ENCODE measurements at places on chromosomes 16 and 17.

DNA sequence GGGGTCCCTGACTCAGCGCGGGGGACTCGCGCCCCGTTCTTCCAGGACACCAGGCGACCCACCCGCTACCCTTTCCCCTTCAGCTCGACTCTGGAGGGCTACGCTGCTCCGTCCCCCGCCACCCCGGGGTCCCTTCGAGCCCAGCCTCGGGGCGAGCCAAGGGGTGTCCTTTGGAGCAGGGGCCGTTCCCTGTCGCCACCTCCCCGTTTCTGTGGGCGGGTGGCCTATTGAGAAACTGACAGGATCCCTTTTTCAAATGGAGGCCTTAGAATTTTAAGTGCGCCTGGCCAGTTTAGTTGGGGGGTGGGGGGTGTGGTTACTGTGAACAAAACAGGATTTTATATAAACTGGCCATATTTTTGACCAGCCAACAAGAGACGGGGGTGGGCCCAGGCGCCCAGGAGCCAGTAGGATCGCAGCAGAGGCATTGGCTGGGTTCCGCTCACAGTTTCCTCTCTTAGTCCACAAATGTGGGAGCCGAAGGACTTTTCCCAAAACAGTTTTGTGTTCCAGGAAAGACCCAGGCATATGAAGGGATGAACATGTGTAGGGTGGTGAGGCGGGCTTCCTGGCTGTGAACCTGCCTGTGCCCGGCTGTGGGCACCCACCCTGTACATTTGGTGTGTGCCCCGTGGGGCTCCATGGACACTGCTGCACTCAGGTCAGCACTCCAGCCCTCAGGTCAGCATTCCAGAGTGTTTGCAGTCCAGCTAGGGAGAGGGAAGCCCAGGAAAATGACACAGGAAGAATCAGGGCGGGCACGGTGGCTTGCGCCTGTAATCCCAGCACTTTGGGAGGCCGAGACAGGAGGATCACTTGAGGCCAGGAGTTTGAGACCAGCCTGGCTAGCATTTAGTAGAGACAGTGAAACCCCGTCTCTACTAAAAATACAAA lies 722 bp upstream of the TIMP2 start:
- DNase-seq = peak; percentile 89

DNA sequence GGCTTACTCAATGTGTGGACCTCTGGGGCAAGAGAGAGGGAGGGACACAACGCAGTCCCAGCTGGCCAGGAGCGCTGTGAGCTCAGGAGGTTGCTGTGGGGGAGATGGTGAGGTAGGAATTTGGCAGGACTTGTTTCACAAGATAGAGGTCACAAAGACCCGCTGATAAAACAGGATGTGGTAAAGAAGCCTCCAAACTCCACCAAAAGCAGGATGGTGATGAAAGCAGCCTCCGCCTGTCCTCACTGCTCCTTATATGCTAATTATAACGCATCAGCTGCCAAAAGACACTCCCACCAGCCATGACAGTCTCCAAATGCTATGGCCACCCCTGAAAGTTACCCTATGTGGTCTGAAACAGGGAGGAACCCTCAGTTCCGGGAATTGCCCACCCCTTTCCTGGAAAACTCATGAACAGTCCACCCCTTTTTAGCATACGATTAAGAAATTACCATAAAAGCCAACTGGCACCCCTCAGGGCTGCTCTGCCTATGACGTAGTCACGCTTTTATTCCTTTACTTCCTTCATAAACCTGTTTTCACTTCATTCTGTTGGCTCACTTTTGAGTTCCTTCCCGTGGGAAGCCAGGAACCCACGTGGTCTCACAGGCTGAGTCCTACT lies 5.3 kb upstream of the EIF4A3 start:
- DNase-seq = peak; percentile 96

GRCh38 chr16:8962393-8963009 lies 1.2 kb downstream of the USP7 start:
- peak; percentile 42 for DNase-seq

DNA sequence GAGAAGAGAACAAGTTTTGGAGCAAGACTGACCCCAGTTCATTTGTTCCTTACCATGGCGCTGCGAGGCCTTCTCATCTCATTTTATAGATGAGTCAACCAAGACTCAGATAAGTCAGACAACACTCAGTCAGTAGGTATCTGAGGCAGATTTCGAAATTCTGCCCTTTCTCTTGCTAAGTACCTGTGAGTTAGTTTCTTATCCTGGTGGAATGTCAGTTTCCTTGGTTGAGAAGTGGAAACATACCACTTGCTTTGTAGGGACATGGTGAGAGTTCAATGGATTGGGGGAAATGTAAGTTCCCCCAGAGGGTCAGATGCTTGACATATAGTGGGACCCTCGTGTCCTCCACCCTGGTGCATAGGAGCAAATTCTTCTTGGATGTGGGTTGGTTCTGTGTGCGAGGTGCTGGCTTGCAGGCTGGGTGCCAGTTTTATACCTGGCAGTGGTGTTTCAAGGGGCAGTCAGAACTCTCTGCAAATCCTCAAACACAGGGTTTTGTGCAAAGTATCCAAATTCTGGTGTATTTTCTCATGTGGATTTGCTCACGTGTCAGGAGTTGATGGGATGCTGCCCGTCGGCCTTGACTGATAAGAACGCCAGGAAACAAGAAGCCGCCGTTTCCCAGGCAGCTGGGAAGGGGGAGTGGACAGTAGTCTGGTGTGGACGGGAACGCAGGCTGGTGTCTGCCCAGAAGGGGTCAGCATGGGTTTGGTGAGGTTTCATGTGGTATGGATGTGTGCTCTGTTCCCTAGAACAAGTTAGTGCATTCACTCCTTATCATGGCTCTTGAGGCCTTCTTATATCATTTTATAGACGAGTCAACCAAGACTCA lies 61.1 kb upstream of the CIBAR2 start:
- DNase-seq = peak; percentile 85

GRCh38 chr17:50105811-50106210 lies 10.7 kb downstream of the PDK2 start:
- DNase-seq = no peak

DNA sequence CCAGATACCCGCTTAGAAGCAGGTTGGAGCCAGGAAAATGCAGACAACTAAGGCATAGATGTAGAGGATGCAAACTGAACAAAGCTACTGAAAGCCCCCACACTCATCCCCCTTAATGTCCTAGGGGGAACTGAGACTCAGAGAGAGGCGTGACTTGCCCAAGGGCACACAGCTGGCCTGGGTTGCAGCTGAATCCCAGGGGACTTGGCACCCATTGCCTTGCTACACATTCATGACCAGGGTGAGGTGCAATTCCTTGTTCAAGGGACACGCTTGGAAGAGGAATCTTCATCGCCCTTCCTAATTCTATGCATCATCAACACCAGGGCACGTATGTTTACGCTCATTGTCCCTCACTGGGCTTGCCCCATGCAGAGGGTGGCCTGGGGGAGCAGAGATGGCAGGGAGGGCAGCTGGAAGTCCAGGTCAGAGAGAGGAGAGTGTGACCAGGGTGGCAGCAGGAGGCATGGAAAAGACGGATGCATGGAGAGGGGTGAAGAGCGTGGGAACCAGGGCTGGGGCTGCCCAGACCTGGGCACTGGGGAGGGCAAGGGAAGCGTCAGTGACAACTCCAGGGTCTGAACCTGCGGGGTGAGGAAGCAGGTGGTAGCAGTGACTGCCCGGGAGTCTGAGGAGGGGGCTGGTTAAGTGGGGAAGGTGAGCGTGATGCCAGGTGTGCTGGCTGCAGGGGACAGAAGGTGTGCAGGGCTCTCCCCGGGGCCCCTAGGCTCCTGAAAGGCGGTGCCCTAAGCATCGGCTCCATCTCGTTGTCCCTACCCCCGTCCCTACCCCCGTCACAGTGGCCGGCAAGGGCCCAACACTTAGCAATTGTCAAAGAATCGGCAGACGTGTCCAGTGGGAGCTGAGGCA lies 267.1 kb upstream of the TNRC6C start:
- no peak for DNase-seq

DNA sequence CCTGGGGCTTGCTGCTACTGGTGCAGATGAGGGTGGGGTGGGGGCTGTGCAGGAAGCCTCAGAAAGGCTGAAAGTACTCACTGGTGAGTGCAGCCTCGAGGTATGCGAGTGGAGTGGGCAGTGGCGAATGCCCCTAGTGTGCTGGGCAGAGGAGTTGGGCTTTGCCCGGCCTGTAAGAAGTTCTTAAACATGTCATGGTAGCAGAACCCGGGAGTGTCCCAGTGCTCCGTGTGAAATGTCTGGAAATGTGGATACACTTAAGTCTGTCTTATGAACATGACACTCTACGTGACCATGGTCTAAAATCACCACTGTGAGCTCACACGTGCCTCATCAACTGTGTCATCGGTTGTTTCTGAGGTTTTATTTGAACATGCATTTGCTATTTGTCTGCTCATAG lies 1.7 kb downstream of the SMTNL2 start:
- DNase-seq = no peak

GRCh38 chr16:74608381-74608780 lies 1.5 kb upstream of the GLG1 start:
- no peak for DNase-seq

DNA sequence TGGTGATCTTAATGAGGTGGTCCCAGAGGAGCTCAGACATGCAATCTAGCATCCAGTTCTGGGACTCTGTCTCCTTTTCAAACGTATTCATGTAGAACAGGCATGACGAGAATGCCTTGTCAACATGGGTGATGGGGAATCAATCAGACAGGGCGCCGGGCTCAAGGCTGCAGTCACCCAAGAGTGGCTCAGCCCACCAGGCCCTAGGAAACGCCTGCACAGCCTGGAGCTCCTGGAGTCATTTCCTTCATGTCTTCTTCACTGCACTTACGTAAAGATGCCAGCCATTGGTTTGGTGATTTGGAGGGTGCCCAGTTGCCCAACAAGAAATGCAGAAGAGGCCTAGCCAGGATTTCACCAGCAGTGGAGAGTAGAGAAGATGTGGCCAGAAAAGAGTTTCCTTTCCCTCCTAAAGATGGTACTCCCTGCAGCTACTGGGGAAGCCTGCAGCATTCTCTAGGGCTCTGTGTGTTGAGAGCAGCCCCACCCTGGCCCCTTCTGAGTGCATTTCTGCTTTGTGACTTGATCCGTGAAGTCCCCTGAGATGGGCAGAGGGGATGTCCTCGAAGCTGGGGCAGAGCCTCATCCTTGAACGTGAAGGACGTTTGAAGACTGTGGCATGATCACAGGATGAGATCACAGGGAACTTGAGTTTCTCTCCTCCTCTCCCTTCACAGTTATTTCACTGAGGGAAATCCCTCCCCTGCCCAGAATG lies 24.0 kb upstream of the STH start:
- no peak for DNase-seq

GRCh38 chr17:74252211-74252610 lies 21.8 kb upstream of the DNAI2 start:
- no peak for DNase-seq

DNA sequence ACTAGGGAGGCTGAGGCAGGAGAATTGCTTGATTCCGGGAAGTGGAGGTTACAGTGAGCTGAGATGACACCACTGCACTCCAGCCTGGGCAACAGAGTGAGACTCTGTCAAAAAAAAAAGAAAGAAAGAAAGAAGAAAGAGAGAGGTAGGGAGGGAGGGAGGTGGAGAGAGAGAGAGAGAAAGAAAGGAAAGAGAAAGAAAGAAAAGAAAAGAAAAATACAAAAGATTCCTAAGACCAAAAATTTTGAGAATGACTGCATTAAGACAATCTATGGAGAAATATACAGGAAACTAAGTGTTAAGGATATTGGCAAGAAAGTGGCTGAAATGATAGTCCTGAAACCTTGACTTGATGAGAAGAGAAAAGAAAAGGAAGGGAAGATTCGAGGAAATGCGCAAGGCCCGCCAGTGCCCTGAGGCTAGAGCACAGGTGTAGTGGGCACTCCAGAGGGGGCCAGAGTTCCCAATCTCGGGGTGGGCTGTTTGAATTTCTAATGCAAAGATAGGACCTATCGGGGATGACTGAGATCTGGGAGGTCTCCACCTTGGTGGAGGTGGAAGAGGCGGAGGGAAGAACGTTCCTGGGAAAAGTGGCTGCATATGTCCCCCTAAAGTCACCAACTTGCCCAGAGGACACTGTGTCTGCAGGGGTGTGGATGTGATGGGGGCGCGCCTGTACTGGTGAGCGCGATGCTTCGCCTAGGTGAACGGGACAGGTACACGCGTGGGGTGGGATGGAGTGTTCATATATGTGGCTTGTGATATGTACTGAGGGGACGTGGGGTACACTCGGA lies 654 bp upstream of the SCNN1B start:
- no peak for DNase-seq

- no peak for DNase-seq
Measured at GRCh38 chr16:23827057-23827456, 8.7 kb upstream of the PRKCB start.
